Foreskin melanocyte (primary cell): ENCODE measurements at places on chromosomes 16 and 17.

DNA sequence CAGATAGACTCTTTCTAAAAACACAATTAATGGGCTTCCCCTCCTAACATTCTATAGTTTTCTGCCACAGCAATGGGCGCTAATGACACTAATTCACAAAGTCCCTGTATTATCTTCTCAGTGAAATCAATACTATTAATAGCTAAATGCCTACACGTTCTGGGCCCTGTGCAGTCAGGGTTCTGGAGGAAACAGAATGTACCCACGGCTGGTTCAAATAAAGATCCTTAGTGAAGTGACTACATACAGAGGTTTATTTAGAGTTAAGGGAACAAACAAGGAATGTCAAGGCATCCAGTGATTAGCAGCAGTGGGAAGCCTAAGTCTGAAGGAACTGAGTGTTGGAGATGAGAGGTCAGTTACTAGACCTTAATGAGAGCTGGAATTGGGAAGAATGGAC is 43.5 kb upstream of the MTMR4 start:
- no peak for DNase-seq

DNA sequence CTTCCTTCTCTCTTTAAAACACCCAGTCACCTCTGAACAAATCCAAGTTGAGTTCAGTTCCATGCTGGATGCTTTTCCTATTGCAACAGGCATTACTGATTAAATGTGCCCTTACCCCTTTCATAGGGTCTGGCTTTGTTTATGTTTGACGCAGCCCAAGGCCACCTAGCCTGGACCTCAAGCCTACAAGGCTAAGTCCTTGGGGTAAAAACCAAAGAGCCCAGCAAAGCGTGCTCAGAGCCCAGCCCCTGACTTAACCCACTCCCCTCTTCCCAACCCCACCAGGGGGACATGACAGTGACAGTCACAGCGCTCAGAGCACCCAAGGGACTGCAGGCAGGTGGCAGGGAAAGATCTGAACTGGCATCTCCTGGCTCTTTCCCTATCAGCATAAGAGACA is 200.6 kb downstream of the XYLT1 start:
- no peak for DNase-seq

DNA sequence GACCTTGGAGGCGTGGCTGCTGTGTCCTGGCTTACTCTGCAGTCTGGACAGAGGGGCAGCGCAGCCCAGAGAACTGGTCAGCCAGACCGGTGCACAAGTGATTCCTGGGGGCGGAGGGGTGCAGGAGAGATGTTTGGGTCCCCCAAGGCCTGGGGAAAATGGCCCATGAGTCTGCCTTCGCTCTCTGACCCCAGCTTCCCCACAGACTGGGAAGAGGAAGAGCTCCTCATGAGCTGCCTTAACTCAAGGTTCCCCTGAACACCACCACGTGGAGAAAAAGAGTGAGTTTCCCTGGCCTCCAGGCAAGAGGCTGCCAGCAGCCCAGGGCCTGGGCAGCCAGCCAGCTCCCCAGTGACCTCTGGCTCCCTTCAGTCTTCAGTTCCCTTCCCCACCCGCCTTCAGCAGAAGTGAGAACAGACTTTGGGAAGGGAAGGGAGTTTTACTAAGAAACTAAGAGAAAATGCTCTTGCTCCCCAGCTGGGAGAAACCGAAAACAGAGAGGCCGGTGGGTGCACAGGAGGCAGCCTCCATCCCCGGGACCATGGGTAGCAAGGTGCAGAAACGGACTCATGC is 2.0 kb upstream of the C17orf99 start:
- DNase-seq, result no peak

DNA sequence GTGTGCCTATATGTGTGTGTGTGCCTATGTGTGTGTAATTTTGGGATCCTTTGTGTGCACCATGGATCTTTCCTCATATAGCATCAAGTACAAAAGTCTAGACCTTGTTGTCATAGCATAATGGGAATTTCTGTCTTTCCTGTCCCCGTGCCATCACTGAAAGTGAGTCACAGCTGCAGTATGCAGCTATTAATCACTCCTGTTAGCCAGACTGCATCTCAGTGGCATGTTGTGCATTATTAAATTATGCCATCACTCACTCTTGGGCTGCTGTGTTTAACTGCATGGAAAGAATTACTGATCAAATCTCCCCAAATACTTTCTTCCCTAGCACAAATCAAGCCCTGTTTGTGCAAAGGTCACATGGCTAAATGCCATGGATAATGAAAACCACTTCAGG is 92.4 kb downstream of the CBLN1 start:
- DNase-seq, result no peak

DNA sequence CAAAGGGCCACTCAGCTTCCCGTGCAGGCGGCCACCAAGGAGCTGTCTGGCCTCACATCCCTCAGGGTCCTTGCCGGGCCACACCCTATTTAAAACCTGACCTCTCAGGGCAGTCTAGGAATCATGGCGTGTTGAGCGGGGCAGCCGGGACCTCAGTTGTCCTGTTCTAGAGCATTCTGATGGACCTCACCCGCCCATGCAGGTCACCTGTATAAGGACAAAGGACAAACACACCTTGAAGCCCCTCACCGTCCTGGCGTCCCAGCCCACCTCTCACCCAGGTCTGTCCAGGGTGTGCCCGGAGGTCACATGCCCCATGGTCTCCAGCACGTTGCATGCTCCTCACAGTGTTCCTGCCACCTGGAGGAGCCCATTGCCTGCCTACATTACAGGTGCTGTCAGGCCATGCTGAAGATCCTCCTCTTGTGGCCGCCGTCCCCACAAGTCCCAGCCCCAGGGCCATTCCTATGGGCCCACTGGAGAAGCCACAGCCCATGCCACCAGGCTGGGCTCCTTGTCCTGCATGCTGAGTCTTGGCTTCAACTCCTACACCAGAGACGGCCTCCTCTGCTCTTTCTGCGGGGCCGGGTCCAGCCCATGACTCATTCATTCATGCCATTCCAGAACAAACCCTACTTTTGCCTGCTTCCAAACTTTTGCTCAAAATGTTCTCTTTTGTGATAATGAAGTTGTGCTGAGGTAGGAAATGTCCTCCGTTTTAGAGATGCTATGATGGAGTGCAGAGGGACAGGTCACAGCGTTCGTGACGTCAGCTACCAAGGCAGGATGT is 46.3 kb downstream of the PEMT start:
- DNase-seq, result no peak
